ENCODE measurements at places on chromosomes 3 and 15.

DNA sequence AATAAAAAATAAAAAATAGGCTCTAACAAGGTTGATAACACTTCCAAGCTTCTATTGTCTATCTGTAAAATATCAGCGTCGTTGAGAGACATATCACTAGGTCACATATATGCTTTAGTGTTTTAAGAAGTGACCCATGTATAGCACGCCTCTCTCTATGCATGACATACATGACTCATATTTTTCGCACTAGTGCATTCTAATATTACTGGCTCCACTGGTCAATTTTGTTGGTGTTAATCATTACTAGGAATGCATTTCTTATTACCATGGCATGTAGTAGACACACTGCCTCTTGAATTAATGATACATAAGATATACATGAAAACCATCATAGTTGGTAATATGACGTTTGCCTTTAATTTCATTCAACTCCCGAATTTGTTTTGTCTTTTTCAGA lies 203.1 kb downstream of the CHL1 start:
- no peak for DNase-seq

GRCh38 chr3:30586806-30587486 lies 19.5 kb upstream of the TGFBR2 start:
- DNase-seq = no peak

DNA sequence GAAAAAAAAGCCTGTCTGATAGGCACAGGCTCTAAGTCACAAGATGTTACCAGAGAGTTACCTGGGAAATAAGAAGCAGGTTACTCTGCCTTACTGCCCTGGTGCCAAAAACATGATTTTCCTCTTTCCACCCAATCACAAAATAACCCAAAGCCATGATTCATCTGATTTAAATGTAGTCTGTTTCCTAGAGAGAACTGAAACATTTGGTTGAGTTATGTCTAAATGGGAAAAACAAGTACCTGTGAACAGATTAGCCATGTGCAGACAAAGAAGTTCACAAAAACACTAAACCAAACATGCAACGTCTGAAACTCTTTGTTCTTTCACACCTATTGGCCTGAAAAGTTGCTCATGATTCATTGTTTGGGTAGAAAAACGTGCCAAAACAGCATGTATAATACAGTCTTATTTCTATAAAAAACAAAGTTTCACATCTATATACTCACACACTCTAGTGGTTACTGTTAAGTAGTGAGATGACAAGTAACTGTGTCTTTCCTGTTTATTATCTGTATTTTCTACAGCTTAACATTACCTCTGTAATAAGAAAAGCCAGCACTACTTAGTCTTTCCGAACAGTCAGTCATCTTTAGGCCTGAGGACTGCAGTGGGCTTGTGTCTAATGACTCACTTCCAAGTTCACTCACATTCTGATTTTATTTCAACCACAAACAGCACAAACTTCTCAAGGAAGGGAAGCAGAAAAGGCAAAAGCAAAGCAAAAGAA lies 30.2 kb downstream of the FAM174B start:
- DNase-seq = no peak

- DNase-seq = peak; percentile 62
These were observed 3.8 kb downstream of the PLD1 start for GRCh38 chr3:171806200-171807128.

Data from Caki2 (cell line).